Left lobe of liver (tissue), 2 donors: ENCODE measurements at places on chromosomes 7 and 10.

DNA sequence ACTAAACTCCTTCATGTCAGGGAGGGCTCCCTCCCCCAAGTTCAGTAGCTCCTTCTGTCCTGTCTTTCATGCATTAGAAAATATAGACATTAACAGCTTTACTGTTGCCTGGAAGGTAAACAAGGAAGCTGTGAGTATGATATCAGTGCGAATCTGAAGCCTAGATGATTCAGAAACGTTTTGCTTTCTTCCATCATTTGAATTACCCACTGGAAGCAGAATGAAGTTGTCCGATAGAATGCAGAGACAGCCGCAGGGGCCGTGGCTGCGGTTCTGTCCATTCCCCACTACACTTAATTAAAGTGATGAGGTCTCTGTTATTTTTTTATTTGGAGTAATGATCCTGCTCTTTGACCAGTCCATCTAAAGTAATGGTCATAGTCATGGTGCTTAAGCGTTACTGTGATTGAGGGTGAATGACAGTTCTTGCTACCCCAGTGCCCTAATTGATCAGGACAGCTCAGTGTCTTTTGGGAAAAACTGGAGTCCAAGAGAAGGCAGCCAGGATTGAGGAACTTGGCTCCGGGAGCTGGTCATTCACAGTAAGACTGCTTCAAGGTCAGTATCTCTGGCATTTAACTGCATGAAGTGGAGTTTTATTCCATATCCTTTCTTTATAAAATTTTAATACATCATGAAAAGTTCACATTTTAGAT lies 69.9 kb downstream of the PTPRE start:
- DNase-seq, result no peak

- no peak for DNase-seq
Measured at GRCh38 chr10:119413471-119414080, 128.9 kb downstream of the RGS10 start.

DNA sequence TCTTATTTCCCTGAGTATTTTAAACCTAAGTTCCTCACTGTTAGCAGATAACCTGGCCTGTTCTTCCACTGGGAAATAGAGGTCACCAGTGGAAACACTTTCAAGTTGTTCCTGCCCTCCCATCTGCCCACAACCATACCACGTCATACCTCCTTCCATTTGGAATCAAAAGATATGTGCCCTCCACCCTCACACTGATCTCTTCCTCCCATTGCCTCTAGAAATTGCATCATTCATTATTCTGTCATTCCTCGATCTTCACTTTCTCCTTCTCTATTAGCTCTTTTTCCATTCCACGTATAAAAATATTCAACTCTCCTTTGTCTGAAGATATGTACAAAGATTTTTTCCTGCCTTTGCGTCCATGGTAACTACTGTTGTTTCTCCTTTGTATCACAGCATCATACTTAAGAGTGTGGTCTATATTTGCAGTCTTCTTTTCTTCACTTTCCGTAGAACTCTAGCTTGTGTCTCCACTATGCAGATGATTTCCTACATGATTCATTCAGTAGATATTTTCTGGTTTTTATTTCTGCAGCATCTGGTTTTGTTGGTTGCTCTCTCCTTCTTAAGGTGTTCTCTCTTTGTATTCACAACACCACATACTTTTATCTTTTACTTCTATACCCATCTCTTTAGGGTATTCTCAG lies 312.3 kb downstream of the REEP3 start:
- no peak for DNase-seq

DNA sequence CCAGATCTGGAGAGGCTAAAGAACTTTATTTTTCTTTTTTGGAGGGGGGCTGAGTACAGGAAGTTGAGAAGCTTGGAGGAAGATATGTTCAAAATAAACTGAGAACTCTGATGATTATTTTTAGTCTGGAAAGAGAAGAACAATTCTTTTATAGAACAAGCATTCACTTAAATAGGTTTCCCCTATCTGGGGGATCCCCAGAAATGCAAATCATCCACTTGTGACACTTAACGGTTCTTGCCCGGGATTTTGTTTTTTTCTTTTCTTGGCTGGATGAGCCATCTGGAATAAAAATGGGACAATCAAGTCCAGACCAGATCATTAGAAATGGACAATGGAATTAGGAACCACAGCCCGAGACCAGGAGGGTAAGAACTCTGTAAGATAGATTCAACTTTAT lies 95.9 kb upstream of the EGR2 start:
- no peak for DNase-seq

- DNase-seq, result no peak
Measured at GRCh38 chr10:8393531-8393930, 339.0 kb downstream of the GATA3 start.

- DNase-seq, result no peak
Measured at GRCh38 chr7:35761871-35762677, 38.8 kb upstream of the SEPTIN7 start.

DNA sequence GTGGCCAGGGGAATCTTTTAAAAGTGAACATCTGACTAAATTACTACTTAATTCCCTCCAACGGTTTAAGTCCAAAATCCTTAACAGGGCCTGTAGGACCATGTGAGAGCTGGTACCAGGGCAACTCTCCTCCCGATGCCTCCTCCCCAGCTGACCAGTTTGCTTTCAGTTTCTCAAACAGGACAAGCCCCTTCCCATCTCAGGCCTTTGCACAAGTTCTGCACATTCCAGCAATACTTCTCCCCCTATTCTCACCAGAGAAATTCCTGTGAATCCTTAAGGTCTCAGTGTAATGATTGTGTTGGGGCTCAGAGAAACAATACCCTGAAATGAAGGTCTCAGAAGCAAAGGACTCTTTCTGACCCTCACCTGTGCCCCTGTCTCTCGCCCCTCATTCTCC lies 8.0 kb upstream of the CALHM1 start:
- no peak for DNase-seq

GRCh38 chr10:88392222-88392621 lies 190.9 kb downstream of the RNLS start:
- no peak for DNase-seq

GRCh38 chr10:11142777-11143176 lies 125.1 kb downstream of the CELF2 start:
- no peak for DNase-seq

- peak; percentile 66 for DNase-seq
Measured at GRCh38 chr7:44158096-44158872, 17.2 kb upstream of the MYL7 start.

DNA sequence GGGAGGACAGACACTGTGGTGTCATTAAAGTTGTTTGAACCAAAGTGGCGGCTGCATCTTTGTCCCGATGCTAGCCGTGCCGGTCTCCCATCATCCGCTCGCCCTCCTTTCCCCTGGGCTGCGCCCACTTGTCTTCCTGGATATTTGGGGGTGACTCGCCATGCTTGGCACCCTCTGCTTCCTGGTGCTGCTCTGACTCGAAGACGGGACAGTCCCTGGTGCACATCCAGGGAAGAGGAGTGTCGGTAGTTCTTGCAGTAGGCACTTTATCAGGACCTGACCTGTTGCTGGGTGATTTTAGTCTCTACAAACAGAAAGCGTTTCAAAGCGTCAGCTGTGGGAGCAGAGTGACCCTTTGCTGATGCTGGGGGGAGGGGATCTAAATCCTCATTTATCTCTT lies 68.3 kb upstream of the DNAJB6 start:
- peak; percentile 28 for DNase-seq

DNA sequence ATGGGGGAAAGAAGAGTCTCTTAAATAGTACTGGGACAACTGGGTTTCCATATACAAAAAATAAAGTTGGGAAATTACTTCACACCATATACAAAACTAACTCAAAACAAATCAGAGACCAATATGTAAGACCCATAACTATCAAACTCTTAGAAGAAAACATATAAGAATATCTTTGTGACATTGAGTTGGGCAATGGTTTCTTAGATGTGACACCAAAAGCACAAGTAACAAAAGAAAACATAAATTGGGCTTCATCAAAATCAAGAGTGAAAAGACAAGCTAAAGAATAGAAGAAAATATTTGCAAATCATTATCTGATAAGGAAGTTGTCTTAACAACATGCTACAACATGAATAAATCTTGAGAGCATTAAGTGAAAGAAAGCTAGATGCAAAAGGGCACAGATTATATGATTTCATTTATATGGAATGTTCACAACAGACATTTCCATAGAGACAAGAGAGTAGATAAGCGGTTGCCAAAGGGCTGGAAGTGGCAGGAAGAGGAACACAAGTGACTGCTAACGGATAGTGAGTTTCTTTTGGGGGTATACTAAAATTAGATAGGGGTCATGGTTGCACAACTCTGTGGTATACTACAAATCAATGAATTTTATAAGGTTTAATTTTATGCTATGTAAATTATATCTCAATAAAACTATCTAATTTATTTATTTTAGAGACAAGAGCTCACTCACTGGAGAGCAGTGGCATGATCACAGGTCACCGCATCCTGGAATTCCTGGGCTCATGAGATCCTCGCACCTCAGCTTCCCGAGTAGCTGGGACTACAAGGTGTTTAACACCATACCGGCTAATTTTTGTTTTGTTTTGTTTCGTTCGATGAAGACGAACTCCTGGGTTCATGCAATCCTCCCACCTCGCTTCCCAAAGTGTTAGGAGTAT lies 35.4 kb downstream of the JMJD1C start:
- no peak for DNase-seq

DNA sequence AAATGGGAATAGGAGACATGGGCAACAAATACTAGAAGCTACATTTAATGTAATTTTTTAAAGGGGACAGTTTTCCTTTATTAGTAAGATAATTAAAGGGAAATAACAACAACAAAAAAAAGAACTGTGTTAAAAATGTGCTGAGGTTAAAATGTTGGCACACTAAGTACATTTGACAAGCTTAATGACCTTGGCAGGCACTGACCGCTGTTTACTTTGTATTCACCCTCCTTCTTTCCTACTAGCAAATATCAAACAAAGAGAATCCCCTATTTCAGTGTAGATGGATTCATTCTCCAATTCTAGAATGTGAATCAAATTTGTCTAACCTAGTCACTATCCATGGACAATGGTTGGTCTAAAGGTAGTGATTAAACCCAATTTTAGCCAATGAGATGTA lies 77.5 kb upstream of the TOMM7 start:
- DNase-seq, result no peak

GRCh38 chr7:11748884-11749283 lies 83.1 kb downstream of the THSD7A start:
- DNase-seq, result no peak

DNA sequence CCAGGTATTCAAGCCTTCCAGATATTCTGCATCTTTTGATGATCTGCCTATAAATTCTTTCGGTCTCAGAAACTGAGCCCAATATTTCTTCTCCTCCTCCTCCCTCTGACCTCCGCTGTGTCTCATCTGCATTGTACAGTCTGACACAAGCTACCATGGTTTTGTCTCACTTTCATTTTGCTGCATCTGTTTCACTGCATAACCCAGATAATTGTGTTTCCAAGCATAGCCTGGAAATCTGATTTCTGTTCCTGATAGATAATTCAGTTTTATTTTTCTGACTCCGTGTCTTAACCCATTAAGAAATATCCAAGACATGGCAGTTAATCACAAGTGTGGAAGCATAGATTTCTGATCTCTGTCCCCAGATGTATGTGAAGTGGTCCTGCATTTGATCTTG lies 374.2 kb upstream of the SEMA3A start:
- DNase-seq, result no peak

- DNase-seq, result no peak
Measured at GRCh38 chr10:113473851-113474250, 79.0 kb upstream of the HABP2 start.

DNA sequence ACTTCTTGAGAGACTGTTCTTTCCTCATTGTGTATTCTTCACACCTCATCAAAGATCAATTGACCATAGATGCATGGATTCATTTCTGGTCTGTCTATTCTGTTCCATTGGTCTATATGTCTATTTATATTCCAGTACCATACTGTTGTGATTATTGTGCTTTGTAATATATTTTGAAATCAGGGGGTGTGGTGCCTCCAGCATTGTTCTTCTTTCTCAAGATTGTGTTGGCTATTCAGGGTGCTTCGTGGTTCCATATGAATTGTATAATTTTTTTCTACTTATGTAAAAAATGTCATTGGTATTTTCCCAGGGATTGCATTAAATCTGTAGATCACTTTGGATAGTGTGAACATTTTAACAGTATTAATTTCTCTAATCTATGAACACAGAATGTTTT lies 106.5 kb downstream of the EPC1 start:
- no peak for DNase-seq

GRCh38 chr7:20393021-20393610 lies 62.4 kb downstream of the ITGB8 start:
- DNase-seq, result no peak
